Stimulated activated CD8-positive, alpha-beta memory T cell treated with anti-CD3 and anti-CD28 coated beads, Interleukin-4, amount 100 ng/mL, for 4 hours (primary cell): ENCODE measurements at places on chromosomes 16 and 17.

GRCh38 chr17:82238472-82239201 is 9.8 kb downstream of the SLC16A3 start:
- DNase-seq, result no peak

DNA sequence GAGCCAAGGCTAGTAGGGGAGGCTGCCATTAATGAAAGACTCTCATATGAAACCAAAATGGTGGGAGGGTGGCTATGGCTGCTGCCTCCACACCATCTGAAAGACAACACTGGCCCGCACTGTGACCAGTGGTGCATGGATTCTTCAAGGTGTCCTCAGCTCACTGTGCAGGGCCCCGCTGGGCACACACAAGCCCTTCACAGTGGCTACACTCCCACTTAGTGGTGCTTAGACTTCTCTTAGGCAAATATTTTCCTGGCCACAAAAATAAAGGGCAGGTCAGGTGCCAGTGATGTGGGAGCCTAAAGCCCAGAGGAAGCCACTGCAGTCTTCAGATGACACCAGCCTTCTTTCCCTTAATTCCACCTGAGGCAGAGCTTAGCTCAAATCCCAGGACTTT is 38.1 kb upstream of the IRX3 start:
- DNase-seq, result no peak

DNA sequence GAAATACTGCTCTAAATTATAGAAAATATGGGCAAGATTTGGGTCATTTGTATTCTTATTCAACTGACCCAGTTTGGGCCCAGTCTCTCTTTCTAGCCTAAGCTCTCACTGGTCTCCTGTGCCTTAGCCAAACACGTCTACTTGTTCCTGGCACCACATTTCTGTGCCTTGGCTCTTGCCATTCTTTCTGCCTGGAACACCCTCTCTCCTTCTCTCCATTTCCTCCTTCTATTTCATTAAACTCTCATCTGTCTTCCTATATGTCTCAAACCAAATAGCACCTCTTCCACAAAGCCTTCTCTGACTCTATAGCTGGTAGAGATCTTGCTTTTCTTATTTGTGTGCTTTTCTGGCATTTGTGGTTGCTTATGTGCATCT is 37.7 kb upstream of the NUFIP2 start:
- no peak for DNase-seq

- no peak for DNase-seq
These were observed 7.7 kb upstream of the ZG16 start for GRCh38 chr16:29770250-29770929.

GRCh38 chr17:49832840-49833599 is 14.8 kb downstream of the TAC4 start:
- DNase-seq, result no peak

GRCh38 chr16:24671455-24671954 is 57.9 kb upstream of the TNRC6A start:
- no peak for DNase-seq

DNA sequence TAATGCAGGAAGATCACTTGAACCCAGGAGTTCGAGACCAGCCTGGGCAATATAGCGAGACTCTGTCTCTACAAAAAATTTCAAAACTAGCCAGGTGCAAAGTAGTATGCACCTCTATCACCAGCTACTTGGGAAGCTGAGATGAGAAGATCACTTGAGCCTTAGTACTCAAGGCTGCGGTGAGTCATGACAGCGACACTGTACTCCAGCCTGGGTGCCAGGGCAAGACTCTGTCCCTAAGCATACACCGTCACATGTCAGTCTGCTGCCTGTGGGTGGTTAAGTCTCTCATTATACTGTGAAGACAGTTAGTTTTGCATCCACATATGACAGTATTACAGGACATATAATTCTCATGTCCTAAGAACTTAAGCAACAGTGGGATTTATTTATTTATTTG is 21.8 kb downstream of the NMRAL1 start:
- DNase-seq, result no peak

- no peak for DNase-seq
These were observed 76.9 kb downstream of the CYB561 start for GRCh38 chr17:63369233-63369632.

- no peak for DNase-seq
These were observed 154.1 kb upstream of the SOX9 start for GRCh38 chr17:71966459-71967313.

DNA sequence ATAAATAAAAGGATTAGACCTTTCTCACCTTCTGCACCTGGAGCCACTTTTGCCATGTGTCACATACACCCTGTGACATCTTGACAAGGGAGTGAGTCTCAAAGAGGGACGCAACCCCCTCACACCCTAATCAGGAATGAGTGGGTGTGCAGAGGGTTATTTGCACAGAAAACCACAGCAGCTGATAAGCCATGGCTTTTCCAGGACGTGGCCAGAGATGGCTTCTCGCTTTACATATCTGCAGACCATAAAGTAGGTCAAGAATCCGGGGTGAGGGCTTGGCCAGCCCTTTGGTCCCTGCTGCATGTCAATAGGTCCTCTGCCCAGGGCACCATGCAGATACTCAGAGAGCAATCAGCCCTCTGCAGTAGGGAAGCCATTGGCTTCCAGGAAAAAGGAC is 2.4 kb upstream of the CD300LF start:
- no peak for DNase-seq

GRCh38 chr16:19292186-19292585 is 6.7 kb downstream of the CLEC19A start:
- DNase-seq, result no peak

- DNase-seq, result no peak
These were observed 74.4 kb downstream of the WSB1 start for GRCh38 chr17:27368151-27368795.

- no peak for DNase-seq
These were observed 405.6 kb downstream of the PMP22 start for GRCh38 chr17:14859542-14859941.

- no peak for DNase-seq
These were observed 8.2 kb downstream of the NTHL1 start for GRCh38 chr16:2039274-2040031.

- no peak for DNase-seq
These were observed 441.7 kb downstream of the CDH11 start for GRCh38 chr16:64679976-64680690.

GRCh38 chr16:27640277-27640600 is 90.3 kb downstream of the KATNIP start:
- no peak for DNase-seq

DNA sequence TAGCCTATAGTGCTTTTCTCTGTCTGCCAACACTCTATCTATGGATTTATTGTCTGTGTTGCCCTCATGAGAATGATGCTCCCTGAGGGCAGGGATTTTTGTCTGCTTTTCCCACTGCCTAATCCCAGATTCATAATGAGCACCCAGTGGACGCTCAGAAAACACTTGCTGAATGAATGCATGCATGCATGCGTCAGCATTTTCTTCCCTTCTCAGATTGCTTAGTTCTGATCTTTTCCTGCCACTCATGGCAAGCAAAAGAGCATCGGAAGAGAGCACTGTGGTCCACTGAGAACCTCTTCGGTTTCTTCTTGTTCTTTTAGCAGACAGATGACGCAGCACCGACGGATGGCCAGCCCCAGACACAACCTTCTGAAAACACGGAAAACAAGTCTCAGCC is 246.8 kb downstream of the RBFOX1 start:
- DNase-seq, result no peak

DNA sequence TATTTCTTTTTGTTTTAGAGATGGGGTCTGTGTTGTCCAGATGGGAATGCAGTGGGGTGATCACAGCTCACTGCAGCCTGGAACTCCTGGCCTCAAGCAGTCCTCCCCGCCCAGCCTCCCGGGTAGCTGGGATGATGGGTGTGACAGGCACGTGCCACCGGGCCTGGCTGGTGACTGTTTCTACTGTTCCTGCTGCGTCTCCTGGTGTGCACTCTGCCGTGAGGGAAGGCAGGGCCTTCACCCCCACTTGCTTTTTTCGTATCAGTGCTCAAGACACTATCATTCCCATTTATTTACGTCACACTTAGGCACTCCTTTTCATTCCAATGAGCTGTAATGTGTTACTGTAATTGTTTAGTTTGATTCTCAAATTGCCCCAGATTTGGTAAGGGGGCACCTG is 25.3 kb upstream of the PVALEF start:
- no peak for DNase-seq

GRCh38 chr16:78105517-78105916 is 6.1 kb downstream of the WWOX start:
- DNase-seq, result no peak

GRCh38 chr17:14940938-14941265 is 324.2 kb downstream of the PMP22 start:
- no peak for DNase-seq

DNA sequence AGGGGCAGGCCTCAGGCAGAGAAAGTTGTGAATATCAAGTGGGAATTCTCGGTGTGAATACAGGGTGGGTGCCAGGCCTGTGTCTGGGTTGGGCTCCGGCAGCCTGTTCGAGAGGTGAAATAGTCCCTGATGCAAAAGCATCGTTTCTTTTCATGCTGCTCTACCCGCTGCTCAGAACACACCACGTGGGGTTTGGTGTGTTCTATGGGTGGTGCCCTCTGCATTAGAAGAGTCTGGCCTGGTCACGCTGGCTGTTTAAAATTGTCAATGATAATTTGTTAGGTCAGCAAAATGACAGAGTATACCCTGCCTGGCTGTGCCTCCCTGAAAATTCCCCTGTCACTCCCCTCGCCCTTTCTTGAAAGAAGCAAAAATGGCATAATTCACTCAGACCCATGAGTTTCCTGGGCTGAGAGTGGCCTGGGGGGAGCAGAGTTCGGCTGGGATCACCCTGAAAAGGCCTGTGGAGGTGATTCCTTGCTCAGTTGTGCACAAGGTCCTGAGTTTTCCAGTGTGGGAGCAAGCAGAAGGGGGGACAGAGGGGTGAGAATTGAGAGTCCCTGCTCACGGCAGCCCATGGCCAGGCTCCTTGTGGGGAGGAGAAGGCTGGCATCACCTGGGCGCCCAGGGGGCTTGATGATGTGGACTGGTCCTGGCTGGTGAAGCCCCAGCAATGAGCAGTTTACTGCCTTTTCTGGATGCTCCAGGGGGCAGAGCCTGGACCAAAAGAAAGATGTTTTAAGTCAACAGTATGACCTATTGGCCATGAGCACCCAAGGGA is 3.2 kb downstream of the CACNG5 start:
- DNase-seq, result no peak

- DNase-seq, result no peak
These were observed 16.4 kb downstream of the PIMREG start for GRCh38 chr17:6460531-6461161.

DNA sequence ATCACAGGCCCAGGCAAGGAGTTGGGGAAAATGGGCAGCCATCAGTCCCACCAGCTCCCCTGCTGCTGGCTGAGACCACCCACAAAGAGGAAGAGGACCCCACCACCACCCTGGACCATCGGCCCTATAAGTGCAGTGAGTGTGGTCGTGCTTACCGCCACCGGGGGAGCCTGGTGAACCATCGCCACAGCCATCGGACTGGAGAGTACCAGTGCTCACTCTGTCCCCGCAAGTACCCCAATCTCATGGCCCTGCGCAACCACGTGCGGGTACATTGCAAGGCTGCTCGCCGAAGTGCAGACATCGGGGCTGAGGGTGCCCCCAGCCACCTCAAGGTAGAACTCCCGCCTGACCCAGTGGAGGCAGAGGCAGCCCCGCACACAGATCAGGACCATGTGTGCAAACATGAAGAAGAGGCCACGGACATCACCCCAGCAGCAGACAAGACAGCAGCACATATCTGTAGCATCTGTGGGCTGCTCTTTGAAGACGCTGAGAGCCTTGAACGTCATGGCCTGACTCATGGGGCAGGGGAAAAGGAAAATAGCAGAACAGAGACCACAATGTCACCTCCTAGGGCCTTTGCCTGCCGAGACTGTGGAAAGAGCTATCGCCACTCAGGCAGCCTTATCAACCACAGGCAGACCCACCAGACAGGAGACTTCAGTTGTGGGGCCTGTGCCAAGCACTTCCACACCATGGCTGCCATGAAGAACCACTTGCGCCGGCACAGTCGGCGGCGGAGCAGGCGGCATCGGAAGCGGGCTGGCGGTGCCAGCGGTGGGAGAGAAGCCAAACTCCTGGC is 3.6 kb downstream of the ZNF646 start:
- DNase-seq, result no peak

DNA sequence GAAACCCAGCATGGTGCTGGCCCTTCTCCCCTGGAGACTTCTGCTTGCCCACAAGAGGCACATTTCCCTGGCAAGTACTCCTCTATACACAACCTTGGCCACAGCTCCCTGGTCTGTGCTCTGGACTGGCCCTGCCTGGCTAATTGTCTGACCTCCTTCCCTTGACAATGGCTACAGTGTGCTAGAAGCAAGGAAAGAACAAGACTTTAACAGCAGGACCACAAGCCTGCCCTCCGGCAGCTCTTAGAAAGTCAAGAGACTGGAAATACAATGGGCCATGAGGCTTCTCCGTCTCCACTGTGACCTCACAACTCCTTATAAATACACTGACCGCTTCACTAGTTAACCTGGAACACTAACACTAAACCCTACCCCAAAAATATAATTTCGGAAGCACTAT is 36.7 kb downstream of the LIG3 start:
- DNase-seq, result no peak

DNA sequence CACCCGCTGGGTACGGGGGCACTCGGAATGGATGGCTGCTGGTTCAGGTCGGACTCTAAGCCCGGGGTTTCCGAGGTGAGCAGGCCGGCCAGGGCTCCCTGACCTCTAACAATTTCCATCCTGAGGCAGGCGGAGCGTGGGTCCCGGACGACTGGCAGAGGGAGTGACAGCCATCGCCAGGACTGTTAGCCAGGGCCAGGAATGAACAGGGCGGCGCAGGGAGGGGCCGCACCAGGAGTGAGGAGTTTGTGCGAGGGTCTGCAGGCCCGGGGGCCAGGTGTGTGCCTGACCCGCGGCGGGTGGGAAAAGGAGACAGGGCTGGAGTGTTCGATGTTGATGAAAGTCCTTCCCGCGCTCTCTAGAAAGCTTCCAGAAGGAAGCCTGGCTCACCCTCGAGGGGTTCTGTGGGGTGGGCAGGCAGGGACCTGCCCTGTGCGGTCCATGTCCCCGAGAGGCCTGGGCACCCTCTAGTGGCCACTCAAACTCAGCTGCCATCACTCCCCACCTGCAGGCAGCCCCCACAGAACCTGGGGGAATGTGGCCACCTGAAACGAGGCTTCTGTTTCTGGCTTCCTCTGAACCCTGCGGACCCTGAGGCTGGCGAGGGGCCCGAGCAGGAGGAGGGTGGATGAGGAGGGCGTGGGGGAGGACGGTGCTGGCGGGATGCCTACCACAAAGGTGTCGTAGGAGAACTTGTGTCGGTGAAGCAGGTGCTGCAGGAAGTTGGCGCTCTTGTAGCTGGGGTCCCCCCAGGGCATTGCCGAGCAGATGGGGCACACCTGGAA is 8.2 kb downstream of the RNF166 start:
- DNase-seq, result no peak

- DNase-seq, result no peak
These were observed 20.5 kb upstream of the ITGA3 start for GRCh38 chr17:50035421-50035879.

GRCh38 chr17:34235389-34236028 is 19.6 kb upstream of the CCL2 start:
- DNase-seq, result no peak

GRCh38 chr17:81317961-81318605 is 23.0 kb upstream of the SLC38A10 start:
- no peak for DNase-seq
